CD8-positive, alpha-beta T cell (primary cell): ENCODE measurements at places on chromosomes 4 and X. TPM values are rescaled to one million over a fixed set of nuclear protein-coding genes. Genes with fewer than 3 reads are reported as not detected.
A peak's percentile ranks its signal among the peaks of the same experiment; 100 is the strongest.

RTL9 gene
- total RNA-seq: not detected

DNA sequence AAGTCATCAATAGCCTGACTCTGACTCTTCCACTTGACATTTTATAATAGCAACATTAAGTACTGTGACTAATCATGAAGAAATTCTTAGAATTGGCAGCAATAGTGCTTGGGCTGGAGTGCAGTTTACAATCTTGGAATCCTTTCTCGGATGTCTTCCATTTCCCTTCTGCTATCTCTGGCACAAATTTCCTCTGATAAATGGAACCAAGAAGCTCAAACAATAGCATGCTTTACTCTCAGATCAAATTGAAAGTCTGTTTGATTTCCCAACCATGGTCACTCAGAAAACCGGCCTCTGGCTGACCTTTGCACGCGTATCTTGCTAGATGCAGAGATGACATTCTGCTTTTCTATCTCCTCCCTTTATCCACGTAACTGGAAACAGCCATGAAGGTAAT, 99.0 kb upstream of the SPANXC start:
- no peak for DNase-seq

DNA sequence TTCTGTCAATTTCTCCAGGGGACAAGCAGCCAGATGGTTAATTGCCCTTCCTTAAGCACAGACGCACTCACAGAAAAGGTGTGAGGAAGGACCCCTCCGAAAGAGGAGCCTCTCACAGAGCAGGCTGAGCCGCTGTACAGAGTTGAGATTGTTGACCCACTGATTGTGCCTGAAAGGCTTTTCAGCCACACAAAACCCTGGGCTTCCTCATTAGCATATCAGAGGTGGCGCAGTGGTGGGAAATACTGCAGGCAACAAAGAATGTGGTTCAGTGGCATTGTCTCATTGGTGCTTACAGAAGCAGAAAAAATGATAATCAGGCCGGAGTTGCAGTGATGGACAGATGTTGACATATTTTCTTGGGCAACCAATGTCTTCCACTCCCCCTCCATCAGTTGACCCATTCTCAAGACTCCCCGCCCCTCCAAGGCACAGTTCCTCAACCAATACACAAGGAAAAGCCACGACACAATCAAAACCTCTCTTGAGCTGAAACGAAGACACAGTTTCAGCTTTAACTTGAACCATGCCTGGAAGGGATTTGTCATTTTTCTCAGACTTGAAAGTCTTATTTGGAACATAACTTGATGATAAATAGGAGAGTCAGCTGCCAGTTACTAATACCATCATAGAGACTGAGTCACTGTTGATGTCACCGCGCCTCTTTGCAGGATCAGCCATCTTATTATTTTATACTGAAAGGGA, 53.1 kb downstream of the ATXN3L start:
- DNase-seq: no peak

CCDC120 gene
- 18.0 TPM for total RNA-seq

DNA sequence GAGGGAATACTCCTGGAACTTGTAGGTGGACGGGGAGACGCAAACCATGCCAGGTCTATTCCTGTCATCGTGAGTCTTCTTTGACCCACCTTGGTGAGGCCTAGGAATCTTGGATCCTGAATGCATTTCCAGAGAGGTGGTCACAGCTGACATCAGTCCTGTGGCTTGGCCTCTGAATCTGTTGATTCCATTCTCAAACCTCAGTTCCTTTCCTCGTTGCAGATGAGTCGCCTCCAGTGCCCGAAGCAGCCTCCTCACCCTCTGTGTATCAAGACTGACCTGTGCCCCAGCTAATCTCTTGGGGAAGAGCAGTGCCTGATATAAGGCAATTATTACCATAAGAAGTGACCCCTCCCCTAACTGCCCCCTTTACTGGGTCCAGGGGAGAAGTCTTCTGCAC, 118.1 kb downstream of the SMIM20 start:
- DNase-seq: no peak

GRCh38 chr4:115272594-115272993, 159.2 kb upstream of the NDST4 start:
- no peak for DNase-seq

DNA sequence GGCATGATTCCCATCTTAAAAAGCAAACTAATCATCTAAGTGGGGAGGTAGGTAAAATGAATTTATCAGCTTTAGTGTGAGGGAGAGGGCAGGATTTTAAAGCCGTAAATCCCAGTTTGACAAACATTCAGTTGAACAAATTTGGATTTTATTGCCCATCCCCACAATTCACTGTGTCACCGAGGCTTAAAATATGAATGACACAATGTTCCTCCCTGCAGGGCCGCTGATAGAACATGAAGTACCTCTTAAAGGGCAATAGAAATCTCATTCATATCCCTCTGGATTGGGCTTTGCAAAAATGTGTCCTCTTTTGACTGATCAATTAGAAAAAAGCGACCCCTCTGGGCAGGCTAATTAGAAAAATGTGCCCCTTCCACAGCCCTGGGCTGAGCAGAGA, 45.5 kb upstream of the SMAD1 start:
- DNase-seq: no peak

DNA sequence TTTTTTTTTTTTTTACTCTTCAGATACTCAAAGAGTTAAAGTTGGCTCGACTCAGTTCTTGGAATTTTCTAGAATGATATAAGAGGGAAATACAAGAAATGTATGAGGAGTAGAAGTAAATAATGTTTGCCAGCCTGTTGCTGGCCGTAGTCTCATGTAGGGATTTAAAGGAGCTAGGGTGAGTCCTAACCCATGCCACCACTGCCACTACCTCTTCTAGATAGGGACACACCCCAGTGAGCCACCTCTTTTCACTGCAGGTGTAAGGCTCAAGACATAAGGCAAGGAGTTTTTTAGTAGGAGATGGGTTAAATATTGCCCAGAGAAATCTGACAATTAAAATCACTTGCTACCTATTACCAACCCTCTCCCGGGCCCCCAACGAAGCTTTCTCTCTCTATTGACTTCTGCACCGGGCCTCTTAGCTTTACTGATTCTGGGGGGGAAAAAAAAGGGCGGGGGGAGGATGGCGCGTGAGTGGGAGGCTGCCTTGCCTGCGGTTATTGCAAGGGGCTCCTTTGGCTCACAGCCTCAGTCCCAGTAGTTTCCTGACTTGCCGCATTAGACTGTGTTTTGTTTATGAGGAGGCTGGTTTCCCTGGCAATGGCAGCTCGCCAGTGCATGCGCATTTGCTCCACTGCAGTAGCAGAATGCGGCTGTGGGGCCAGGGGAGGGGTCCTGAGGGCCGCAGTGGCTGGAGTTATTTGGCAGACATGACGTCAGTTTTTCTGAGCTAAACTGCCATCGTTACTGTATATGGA, 3.0 kb downstream of the LINC00632 start:
- no peak for DNase-seq

SLC9B1 gene
- total RNA-seq: 4.0 TPM

ZGRF1 gene
- 7.9 TPM for total RNA-seq

SSX4B gene
- total RNA-seq: not detected

GRCh38 chr4:110671679-110672078, 48.8 kb upstream of the PITX2 start:
- no peak for DNase-seq

DNA sequence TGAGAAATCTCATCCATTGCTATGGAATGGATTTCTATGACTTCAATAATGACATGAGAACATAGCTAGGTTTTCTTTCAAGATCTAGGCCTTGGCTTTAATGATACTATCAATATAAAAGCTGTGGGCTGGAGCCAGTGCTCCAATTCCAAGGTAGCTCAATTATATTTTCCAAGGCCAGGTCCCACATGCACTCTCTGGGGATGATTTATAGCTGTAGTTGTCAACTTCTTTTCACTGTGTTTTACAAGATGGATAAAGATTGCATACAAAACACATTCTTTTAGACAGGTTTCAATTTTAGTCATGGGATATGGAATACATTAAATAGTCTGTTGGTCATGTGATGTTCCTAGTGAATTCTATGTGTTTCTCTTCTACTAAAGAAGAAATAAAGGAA, 156.7 kb downstream of the DCAF12L1 start:
- DNase-seq: no peak

TLR8 gene
- not detected for total RNA-seq

DNA sequence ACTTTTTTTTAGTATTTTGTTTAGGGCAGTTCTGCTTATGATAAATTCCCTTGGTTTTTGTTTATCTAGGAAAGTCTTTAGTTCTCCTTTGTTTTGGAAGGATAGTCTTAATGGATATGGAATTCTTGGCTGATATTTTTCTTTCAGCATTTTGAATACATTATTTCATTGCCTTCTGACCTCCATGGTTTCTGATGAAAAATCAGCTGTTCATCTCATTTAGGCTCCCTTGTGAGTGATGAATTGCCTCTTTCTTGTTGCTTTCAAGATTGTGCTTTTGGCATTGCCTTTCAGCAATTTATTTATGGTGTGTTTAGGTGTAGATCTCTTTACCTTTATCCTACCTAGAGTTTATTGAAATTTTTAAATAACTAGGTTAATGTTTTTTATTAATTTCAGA, 41.5 kb upstream of the LCORL start:
- no peak for DNase-seq

DNA sequence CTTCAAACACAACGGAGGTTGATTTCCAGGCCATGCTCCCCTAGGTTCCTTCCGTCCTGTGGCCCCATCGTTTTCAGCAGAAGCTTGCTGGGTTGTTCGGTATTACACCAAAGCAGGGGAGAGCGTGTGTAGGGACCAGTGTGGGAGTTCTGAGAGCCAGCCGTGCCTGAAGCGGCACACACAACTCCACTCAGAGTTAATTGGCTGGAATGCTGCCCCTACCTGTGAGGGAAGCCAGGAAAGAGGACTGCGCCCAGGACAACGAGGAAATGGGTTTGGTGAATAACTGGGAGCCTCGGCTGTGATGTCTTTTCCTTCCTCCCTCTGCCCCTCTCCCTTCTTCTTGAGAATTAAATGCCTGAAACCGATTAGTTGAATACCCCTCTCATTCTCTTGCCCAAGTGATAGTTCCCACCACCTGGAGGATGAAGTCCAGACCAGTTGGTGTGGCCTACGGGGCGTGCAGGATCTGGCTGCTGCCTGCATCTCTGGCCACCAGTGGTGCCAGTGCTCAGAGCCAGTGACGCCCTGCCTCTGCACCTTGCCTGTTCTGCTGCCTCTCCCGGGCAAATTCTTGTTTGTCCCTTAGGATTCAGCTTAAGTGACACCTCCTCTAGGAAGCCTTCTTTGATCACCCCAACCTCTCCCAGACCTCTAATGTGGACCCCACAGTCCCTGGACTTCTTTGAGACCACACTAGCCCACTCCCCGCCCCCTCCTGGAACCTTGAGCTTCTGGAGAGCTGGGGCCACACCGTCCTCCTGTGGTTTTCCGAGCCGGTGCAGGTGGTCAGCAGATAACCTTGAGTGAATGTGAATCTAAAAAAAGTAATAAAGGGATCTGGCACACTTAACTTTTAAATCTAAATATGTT, 33.6 kb downstream of the TBC1D14 start:
- no peak for DNase-seq

DNA sequence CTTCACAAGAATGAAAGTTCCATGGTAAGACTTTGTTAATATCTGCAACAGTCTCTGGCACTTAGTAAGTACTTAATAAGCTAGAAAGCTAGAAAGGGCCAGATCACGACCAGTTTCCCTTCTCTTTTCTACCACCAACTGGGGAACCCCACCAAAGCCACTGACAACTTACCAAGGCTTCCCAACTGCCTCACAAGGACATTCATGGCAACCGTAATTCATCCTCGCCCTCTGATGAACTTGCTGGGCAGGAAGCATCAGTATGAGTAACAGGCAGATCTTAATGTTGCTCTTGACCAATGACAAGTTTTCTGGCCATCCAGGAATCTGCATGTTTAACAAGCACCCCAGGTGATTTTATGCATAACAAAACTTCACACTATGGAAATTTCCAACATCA, 23.2 kb upstream of the ZCCHC13 start:
- DNase-seq: no peak

GRCh38 chr4:184978211-184978610, 40.1 kb upstream of the HELT start:
- DNase-seq: no peak

GRCh38 chr4:99156992-99157391, 12.9 kb upstream of the ADH4 start:
- DNase-seq: no peak

GRCh38 chr4:85963231-85963630, 396.6 kb downstream of the MAPK10 start:
- DNase-seq: no peak

DKK2 gene
- total RNA-seq: not detected

- peak; percentile 44 for DNase-seq
Measured at GRCh38 chrX:140744085-140744484, 34.5 kb downstream of the LINC00632 start.

- no peak for DNase-seq
Measured at GRCh38 chr4:153348006-153348405, 3.5 kb downstream of the MND1 start.

GRCh38 chr4:145763399-145763798, 83.5 kb downstream of the C4orf51 start:
- DNase-seq: no peak

GRCh38 chr4:8534129-8534528, 46.1 kb upstream of the GPR78 start:
- no peak for DNase-seq

DNA sequence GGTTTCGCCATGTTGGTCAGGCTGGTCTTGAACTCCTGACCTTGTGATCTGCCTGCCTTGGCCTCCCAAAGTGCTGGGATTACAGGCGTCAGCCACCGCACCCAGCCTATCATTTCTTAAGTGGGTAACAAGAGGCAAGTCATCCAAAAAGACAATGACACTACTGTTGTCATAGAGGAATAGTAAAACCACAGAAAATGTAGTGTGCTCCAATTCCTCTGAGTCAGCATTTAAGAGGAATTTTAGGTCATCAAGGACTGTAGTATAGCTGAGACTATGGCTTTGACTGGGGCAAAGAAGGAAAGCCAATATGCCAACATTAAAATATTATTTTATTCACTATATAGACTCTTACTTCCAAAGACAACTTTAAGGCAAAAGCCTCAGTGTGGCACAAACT, 48.4 kb downstream of the ATP8A1 start:
- DNase-seq: no peak

GRCh38 chrX:135429429-135429828, 7.7 kb downstream of the SMIM10L2A start:
- no peak for DNase-seq

DNA sequence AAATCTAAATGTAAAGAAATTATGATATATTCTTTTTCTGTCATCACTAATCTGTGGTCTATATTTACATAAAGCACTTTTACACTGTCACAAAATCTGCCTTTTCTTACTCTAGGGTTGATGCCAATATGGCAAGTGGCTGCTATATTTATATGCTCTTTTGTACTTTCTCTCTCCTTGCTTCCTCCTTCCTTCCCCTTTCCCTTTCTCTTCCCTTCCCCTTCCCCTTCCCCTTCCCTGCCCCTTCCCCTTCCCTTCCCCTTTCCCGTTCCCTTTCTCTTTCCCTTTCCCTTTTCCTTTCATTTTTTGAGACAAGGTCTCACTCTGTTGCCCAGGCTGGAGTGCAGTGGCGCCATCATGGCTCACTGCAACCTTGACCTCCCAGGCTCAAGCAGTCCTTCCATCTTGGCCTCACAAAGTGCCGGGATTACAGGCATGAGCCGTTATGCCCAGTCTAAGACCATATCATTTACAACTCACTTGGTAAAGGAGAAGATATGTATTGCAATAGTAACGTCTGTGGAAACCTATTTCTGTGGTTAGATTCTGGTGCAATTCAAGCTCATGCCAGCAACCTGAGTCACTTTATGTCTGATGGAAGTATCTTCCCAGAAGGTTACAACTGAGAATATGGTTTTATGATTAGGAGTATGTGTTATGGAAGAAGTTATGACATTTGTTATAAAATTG, 13.9 kb upstream of the PLAC8 start:
- no peak for DNase-seq

ADGRG2 gene
- not detected for total RNA-seq
